ENCODE measurements at places on chromosomes 7 and 10.

DNA sequence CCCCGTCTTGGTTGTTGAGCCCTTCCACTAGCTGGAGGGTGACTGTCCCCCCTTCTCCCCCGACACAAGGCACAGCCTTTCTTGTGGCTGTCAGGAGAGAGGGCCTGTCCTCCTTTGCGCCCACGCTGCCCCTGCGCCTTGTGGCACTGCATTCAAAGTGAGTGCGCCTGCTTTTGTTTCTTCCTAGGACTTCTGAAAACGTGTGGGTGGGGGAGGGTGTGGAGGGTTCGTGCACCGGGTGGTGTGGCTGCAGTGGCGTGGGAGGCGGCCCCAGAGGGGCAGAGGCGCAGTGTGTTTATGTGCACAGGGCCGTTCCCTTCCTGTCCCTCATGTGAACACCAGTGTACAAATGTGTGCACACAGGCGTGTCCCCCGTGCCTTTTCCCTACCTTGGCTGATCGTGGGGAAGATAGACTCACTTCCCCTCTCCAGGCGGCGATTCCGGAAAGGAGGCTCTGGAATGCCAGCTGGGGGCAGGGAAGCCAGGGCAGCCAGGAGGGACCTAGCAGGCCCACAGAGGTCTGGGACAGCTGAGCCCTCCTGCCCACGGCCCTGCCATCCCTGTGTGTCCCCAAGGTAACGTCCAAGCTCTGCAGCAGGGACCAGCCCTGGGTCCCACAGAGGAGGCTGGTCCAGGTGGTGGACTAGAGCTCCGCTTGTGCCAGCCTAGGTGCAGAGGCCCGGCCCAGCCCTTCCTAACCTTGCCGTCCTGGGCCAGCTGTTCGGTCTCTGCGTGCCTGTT, 88.8 kb downstream of the LHPP start:
- DNase-seq: no peak

DNA sequence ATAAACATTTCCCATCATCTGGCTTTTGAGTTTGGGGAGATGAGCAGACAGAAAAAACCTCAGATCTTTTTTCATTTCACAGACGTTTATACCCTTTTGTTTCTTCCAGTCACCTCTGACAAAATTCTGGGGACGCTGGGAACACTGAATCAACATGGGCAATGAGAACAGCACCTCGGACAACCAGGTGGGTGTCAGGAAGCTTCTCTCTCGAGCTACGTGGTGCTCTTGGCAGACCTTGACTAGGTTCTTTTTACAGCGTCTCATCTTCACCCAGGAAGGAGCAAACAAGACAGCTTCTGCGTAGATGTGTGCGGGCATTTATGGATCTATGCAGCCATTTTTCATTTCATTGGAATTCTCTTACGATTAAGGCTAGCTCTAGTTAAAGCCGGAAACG, 32.9 kb downstream of the TACC2 start:
- no peak for DNase-seq

- DNase-seq: no peak
These were observed 19.6 kb upstream of the AKR1C2 start for GRCh38 chr10:5023177-5023805.

DNA sequence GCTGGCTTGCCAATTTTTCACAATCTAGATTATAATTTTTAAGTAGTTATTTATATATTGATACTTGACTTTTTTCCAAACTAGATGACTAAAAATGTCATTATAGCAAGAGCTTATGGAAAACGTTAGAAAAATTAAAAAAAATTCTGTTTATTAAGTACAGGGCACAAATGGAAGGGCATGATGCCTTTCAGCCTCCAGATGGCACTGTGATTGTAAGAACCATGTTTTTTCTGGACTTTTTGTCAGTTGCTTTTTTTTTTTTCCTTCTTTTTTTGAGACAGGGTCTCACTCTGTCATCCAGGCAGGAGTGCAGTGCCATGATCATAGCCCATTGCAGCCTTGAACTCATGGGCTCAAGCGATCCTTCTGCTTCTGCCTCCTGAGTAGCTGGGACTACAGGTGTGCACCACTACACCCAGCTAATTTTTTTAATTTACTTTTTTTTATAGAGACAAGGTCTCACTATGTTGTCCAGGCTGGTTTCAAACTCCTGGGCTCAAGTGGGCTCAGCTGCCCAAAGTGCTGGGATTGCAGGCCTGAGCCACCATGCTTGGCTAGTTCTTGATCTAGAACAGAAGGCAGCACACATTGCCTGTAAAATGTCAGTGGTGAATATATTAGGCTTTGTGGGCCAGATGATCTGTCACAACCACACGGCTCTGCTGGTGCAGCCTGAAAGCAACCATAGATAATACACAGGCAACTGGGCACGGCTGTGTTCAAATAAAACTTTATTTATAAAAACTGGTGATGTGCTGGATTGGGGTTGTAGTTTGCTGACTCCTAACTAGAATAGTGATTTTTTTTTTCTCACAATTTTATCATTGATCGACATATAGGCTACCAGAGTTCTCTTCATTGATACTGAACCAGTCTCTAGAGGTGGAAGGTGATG, 27.4 kb downstream of the UCMA start:
- no peak for DNase-seq

DNA sequence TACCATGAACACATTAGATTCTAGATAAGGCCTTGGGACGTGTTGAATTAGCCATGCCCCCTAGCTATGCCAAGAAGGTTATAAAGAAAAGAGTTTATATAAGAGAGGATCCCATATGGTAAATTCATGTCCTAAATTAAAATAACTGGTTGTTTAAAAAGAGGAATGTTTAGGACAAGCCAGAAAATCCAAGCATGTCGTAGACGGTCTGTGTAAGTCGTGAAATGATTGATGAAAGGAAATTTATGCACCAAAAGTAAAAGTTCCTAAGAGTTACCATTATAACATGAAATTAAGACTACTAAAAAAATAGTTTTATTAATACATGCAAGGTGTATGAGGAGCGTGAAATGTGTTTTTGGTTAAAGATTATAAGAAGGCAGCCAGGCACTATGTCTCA, 624.9 kb downstream of the ARL4A start:
- DNase-seq: no peak

DNA sequence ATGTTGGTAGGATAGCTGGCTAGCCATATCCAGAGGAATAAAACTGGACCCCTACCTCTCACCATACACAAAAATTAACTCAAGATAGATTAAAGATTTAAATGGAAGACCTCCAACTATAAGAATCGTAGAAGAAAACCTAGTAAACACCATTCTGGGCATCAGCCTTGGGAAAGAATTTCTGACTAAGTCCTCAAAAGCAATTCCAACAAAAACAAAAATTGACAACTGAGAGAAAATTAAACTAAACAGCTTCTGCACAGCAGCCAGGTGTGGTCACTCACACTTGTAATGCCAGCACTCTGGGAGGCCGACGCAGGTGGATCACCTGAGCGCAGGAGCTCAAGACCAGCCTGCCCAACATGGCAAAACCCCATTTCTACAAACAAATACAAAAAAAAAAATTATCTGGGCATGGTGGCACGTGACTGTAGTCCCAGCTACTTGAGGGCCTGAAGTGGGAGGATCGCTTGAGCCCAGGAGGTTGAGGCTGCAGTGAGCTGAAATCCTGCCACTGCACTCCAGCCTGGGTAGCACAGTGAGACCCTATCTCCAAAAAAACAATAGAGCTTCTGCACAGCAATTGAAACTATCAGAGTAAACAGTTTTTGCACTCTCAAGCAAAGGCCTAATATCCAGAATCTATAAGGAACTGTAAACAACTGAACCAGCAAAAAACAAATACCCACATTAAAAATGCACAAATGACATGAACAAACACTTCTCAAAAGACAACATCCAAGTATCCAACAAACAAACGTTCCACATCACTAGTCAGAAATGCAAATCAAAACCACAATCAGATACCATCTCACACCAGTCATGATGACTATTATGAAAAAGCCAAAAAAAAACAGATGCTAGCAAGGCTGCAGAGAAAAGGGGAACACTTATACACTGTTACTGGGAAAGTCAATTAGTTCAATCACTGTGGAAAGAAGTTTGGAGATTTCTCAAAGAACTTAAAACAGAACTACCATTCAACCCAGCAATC, 4.8 kb downstream of the CRPPA start:
- DNase-seq: no peak

- DNase-seq: no peak
These were observed 57.5 kb upstream of the SP4 start for GRCh38 chr7:21370283-21370982.

GRCh38 chr10:129027906-129028305, 439.1 kb upstream of the MGMT start:
- DNase-seq: no peak

- no peak for DNase-seq
These were observed 143.0 kb upstream of the HPS1 start for GRCh38 chr10:98589691-98590090.

DNA sequence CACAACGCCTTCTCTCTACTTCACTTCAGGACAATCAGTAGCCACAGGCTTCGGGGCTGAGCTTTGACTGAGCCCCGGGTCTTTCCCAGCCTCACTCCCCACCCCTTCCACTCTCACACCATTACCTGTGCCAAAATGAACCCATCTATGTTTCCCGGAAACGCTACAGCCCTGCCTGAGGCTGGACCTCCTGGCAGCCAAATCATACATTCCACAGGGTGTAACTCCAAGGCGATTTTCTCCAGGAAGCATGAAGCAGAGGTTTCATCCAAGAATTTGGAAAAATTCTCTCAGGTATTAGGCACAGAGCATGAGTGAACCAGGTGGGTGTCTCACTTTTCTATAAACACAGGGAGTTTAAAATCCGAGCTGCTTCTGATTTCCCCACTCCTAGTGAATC, 286.3 kb downstream of the TNS3 start:
- no peak for DNase-seq

Data from activated T-cell treated with anti-CD3 and anti-CD28 coated beads, Interleukin-2, amount 50 U/mL, for 72 hours (primary cell).